ENCODE measurements at places on chromosomes 7 and 10.

- no peak for DNase-seq
These were observed 56.6 kb downstream of the TWIST1 start for GRCh38 chr7:19060761-19061259.

DNA sequence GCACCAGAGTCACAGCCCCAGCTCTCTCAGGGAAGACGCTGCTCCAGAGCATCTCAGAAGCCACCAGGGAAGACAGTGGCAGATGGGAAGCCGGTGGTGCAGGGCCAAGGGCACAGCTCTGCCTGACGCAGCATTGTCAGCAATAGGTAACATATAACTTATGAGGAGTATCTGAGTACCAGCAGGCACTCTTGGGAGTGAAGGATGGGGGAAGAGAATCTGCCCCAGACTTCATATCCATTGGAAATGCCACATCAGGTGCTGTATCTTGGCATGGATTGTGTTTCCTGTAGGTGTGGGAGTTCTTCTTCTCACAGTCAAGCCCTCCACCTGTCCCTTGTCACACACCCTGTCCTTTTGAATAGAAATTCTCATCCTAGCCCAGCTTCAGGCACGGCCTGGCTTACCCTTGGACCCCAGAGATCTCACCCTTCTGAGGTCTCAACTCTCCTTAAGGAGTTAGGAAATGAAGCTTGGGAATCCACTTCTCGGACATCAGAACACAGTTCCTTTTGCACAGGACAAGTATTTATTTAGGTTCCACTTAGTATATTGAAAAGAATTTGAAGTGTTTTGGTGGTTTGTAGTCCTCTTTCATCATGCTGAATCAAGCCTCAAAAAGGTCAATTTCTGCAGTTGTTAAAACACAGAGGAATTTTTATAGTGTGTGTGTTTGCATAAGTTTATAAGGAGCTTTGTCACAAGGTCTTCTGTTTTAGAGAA lies 9.9 kb downstream of the EPDR1 start:
- no peak for DNase-seq

GRCh38 chr10:11806706-11807105 lies 16.4 kb upstream of the PROSER2 start:
- DNase-seq, result no peak

- no peak for DNase-seq
These were observed 71.5 kb downstream of the IDE start for GRCh38 chr10:92502296-92502808.

- DNase-seq, result peak; percentile 15
These were observed 44.8 kb downstream of the PDIA4 start for GRCh38 chr7:148983200-148984146.

- DNase-seq, result peak; percentile 70
These were observed 721 bp downstream of the ARL3 start for GRCh38 chr10:102713539-102713813.

DNA sequence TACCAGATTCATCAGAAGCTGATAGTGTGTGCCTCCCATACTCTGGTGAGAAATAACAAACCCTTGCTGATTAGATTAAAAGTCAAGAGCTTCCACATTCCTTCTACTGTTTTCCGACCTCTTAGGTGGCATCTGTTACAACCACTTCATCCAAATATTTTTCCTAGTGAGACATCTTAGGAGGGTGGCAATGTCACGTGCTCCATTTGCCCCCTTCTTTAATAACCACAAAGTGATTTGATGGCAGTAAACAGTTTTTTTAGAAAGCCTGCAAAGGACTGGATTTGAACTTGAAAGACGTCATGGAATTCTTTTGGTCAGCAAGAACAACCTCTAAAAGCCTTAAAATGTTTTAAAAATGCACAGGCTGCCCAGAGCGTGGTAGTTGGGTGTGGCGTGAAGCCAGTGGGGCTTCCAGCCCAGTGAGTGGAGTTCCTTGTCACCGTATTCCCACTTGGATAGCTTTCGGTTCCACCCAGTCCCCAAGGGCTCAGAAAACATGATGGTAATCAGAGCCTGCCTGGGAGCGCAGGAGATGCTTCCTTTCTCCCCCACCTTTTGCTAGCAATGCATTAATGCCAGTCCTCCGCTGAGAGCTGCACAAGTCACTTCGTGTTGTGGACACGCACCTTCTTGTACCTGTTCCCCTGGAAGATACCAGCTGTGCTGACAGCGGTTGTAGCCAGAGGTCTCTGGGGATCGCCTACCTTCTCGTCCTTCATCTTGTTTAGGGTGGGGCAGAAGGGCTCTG lies 256.4 kb downstream of the KIAA1217 start:
- DNase-seq, result no peak

DNA sequence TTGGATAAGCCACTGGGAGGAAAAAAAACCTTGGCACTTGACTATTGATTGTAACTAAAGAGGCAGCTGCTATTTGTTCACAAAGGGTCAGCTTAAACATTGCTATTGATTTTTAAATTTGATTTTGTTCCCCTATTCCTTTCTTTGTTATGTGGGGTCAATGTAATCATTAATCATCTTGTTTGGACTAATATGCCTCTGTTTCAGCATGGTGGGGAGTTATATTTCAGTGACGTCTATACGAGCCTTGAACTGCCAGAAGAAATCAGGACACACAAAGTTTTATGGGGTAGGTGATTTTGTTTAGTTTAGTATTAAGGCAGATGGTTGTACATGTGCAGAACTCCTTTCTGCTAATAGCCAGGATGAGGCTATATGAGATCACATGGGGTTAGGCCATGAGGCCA lies 7.5 kb downstream of the AS3MT start:
- no peak for DNase-seq
